ENCODE measurements at places on chromosomes 7 and 10.

GRCh38 chr7:78161781-78162180 is 363.2 kb downstream of the PHTF2 start:
- DNase-seq = no peak

DNA sequence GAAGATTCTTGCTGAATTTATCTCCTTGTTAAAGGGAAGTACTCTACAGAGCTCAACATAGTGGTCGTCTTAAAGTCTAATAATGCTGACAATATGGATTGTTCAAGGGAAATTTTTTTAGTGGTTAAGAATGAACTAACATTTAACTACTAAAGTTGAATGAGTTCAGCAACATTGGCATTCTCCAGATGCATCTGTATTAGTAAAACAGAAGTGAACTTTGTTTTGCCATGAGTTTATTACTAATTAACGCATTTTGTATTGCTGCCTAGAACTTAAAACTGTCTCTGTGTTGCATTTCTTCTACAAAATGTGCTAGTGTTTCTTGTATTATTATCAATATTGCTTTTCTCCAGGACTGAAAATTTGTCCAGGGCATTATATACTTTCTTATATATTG is 67.5 kb downstream of the C1GALT1 start:
- no peak for DNase-seq

DNA sequence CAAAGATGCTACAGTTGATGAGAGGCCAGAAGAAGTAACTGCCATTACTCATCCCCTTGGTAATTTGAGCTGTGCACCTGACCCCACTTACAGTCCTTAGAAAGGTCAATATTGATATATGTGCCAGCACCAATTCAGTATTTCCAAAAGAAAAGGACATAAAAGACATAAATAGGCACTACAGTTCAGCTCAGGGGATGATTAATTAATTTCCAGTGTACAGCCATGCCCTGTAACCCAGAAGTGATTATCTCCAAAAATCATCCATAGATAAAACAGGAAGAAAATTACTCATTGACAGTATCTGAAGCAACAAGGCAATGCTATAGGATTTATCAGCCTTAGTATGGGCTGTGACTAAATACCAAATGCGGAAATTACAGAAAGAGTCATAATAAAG is 82.4 kb downstream of the PHYHIPL start:
- DNase-seq = no peak

DNA sequence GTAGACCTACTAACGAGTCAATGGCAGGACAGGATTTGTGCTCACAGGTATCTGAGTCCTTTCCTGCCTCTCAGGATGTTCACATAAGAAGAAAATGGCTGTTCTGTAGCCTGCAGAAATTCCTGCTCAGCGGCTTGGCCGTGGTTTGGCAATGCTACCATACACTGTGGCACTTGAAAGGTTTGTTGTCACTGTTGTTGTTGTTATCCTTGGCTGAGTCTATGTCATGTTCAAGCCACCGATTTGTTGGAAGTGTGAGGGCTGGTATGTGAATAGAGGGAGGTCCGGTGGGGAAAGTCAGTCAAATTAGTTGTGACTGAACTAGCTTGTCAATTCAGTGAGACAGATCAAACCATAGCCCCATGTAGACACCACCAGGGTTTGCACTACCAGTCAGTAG is 199.9 kb downstream of the TRIL start:
- no peak for DNase-seq

DNA sequence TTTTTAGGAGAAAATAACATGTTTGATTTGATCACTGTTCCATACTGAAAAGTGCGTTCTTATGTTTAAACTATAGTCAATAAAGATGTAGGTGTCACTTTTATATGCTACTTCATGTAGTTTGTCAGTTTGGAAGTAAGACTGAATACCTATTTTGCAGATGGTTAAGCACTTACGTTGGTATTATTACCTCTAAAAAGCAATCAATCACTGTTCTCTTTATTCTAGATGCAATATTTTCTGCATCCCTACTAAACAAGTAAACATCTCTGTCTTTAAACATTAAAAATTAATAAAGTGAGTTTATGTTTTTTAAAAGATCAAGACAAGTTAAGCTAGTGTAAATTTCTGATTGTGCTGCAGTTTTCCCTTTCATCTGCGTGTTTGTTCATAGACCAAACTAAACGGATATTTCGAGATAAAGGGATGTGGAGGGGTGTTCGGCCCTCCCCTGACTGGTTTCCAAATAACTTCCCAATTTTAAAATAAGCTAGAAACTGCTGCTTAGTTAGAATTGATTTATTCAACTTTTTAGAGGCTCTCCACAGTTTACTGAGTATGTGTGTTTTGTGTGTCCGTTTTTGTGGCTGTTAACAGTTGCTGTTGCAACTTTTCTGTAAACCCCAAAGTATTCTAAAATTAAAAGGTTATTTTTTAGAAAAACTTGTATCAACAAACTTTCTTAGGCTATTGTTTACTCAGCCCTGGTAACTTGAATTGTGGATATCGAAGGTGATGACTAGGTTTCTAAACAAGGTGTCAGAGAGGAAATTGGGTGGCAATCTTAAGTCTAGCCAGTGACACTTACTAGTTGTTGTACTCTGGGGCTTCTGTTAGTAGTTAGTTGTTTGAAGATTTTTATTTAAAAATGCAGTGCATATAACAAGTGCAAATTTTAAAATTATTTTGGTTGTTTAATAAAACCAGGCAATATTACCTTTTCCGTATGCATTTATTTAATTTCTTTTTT is 974 bp downstream of the KIF11 start:
- no peak for DNase-seq

DNA sequence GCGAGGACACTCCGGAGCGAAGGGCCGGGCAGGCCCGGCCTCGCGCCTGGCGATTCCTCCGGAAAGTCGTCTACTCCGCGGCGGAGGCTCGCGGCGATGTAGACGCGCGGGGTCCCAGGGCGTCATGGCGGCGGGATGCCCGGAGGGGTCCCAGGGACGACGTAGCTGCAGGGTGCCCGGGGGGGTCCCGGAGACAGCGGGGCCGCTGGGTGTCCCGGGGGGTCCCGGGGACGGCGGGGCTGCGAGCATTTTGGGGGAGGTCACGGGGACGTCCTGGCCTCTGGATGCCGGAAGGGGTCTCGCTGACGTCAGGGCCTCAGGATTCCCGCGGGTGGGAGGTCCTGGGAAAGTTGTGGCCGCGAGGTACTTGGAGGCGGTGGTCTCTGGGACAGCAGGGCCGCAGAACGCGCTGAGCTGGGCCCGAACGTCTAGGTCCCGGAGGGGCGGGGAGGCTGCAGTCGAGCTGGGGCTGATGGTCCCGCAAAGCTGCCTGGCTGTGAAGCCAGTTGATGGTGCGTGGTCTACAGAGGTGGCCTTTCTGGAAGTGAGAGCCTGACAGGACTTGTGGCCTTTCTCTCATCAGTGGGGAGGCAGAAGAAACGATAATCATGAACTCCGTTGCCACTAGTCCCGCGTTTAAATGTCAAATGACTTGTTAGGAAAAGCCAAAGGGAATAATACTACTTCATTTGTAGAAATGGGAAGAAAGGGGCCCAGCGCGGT is 637 bp downstream of the HSPA14 start:
- no peak for DNase-seq

GRCh38 chr7:13181216-13181615 is 493.8 kb downstream of the ARL4A start:
- DNase-seq = no peak

DNA sequence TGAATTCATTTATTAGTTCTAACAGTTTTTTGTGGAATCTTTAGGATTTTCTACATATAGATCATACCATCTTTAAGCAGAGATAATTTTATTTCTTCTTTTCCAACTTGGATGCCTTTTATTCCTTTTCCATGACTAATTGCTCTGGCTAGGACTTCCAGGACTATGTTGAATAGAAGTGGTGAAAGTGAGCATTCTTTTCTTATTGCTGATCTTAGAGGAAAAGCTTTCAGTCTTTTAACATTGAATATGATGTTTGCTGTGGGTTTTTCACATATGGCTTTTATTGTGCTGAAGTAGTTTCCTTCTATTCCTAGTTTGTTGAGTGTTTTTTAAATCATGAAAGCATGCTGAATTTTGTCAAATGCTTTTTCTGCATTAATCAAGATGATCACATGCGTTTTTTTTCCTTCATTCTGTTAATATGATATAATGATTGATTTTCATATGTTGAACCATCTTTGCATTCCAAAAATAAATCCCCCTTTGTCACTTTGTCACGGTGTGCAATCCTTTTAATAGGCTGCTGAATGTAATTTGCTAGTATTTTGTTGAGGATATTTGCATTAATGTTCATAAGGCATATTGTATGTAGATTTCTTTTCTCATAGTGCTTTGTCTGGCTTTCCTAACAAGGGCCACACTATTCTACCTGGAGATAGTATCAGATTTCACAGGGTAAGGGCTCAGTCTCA is 92.9 kb downstream of the ZNF467 start:
- DNase-seq = no peak

DNA sequence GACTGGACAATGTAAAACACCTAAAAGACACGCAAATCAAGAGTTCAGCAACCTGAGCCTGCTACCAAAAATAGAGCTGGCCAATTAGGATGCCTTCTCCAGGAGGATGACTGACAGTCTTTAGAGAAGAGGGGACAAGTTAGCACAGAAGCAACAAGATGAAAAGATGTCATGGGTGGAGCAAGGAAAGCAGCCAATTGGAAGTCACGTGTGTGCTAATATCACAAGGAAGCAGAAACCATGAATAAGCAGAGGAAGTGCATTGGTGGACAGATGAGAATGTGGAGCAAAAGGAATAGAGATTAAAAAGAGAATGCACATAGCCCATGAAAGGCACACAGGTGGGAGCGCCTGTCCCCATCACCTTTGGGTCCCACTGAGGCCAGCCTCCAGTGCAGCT is 148.1 kb downstream of the SLC25A13 start:
- DNase-seq = no peak

- DNase-seq = no peak
Measured at GRCh38 chr7:21334906-21335305, 93.0 kb upstream of the SP4 start.

DNA sequence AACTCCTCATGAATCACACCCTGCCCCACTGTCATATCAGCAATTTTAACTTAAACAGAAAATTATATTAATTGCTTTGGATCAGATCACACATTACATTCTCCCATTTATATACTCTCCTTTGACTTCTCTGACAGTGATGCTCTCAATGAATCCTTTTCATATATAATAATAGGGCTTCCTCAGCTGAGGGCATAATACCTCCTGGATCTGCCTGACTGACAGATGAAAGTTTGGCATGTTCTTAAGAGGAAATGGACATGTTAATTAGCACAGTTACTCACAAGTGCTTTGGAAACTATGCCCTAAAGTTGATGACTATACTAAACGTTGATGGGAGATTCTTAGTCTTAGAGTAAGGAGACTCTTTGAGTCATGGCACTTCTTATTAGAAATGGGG is 478.2 kb upstream of the LRRN3 start:
- no peak for DNase-seq

GRCh38 chr7:99729486-99730237 is 5.3 kb downstream of the CYP3A7 start:
- no peak for DNase-seq

DNA sequence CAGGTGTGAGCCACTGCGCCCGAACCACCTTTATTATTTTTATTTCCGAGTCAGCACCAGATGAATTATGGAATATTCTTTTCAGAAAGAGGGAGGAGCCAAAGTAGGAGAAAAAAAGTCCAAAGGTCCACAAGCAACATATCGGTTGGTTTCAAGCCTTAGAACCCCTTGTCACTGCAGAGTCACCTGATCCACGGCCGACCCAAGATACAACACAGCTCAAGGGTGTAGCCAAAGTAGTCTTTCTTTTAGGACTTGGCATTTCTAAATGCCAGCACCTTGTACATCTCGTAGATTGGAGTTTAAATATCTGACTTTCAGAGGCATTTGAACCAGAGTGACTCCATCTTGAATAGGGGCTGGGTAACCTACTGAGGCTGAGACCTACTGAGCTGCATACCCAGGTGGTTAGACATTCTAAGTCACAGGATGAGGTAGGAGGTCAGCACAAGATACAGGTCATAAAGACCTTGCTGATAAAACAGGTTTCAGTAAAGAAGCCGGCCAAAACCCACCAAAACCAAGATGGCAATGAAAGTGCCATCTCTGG is 113.9 kb upstream of the ANLN start:
- DNase-seq = no peak

DNA sequence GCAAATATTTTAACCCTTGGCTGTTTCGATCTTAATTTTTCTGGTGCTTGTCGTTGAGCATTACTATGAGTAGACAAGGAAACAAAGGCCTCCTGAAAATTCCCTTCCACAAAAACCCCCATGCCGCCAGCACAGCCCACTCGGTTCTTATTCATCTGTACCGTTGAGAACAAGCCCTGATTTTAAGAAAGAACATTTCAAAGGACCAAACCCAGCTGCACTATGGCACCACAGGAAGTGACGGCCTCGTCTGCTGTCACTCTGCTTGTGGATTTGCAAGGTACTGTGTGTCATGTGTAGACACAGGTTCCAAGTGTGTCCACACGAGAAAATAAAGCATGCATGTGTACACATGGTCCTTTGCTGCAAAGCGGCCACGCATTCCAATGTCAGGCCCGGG is 285.2 kb downstream of the DNAJB6 start:
- no peak for DNase-seq

DNA sequence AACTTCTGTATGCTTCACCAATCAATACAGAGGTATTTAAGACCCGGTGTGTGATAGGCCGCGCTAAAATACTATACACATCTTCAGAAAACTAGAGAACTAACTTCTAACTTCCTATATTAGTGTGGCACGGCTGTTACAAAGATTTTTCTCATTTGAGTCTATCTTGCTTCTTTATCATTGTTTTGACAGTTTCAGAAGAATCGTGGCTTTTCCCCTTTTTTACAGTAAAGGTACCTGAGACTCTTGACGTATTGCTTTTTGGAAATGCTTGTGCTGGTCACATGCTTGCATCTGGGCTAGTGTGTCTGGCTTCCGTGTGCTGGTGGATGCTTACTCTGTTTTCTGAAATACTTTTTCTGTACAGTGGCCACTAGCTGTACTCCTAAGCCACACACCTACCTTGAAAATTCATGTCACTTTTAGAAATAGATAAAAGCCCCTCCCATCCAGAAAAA is 12.7 kb downstream of the IKZF1 start:
- no peak for DNase-seq

GRCh38 chr7:93884541-93884940 is 6.0 kb downstream of the TFPI2 start:
- no peak for DNase-seq

GRCh38 chr10:34235164-34235832 is 579.8 kb downstream of the PARD3 start:
- DNase-seq = no peak

GRCh38 chr7:138405496-138405895 is 54.6 kb upstream of the TRIM24 start:
- DNase-seq = no peak

DNA sequence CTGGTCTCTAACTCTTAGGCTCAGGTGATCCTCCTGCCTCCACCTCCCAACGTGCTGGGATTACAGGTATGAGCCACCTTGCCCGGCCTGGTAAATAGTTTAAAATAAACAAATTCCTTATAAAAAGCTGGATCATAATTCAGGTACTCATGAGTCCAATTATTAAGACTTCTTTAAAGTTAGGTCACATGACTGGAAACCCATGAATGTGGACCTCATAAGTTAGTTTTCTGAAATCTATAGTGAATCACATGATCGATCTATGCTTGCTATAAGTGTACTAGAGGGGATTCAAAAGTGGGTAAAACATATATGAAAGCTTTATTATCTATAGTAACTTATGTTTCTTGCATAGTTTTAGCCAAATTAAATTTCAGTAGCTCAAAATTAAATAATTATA is 14.3 kb downstream of the NT5C3A start:
- no peak for DNase-seq

Data from tibial nerve (tissue), 4 donors.